RCC 7860 (cell line): ENCODE measurements at places on chromosomes 2 and 18.

DNA sequence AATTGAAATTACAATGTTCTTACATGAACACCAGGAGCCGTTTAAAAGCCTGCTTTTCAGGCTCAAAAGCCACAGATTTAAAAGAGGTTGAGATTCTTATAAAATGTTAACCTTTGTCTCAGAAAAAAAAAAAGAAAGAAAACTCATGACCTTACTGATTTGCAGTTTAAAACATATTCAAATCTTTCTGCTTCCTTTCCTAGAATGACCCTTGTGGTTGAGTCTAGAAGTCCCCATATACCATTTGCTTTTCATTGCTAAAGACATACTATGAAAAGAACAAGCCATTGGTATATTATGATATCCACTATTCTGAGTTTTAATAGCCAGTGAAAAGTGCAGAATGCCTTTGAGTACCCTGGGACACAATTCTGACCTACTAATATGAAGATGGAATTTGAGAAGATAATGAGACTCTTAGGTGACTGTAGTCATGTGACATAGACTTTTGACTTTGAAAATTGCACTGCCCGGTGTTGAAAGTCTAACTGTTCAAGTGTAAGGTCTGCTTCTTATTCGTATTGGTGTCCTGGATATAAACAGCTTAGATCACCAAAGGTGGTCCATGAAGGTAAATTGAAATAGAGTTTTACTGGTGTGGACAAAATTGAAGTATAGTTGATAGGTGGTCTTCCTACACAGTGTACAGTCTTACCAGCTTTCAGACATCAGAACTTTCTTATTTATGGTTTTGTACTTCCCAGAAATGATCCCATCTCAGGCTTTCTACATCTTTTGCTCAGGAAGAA, 117.0 kb downstream of the DOCK10 start:
- no peak for DNase-seq

DNA sequence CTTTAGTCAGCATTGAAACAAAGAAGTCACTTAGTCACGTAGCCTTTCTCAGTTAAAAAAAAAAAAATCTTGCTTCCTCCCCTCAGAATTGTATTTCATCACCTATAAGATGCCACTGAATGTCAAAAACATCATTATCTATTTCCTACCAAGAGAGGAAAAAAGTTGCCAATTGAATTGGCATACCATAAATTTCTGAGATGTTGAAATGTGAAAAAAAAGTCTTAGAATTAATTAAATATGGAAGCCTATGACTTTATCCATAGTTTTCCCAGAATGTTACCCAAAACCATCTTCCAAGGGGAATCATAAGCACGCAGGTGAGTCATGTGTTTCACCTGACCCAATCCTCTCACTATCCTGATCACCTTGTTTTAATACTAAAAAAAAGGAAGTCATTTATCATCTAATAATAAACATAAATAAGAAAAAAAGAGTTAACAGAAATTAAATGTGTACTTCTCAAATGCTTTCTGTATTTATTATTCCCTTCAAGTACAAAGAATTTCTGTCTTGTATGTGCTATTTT, 205.7 kb downstream of the TCF4 start:
- no peak for DNase-seq

DNA sequence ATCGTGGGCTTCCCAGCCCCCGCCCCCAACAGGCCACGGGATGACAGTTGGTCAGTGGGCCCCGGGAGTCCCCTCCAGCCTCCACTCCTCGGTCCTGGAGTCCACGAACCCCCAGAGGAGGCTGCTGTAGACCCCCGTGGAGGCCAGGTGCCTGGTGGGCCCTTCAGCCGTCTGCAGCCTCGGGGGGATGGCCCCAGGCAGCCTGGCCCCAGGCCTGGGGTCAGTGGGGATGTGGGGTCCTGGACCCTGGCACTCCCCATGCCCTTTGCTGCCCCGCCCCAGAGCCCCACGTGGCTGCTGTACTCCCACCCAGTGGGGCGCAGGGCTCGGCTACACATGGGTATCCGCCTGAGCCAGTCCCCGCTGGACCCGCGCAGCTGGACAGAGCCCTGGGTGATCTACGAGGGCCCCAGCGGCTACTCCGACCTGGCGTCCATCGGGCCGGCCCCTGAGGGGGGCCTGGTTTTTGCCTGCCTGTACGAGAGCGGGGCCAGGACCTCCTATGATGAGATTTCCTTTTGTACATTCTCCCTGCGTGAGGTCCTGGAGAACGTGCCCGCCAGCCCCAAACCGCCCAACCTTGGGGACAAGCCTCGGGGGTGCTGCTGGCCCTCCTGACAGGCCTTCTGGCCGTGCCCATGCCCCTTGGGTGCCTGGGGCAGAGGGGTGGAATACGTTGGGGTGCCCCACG, 7.6 kb downstream of the NEU4 start:
- DNase-seq: no peak

GRCh38 chr2:199738727-199739412, 112.1 kb downstream of the FTCDNL1 start:
- no peak for DNase-seq

GRCh38 chr18:9944805-9945204, 31.0 kb downstream of the VAPA start:
- DNase-seq: no peak

DNA sequence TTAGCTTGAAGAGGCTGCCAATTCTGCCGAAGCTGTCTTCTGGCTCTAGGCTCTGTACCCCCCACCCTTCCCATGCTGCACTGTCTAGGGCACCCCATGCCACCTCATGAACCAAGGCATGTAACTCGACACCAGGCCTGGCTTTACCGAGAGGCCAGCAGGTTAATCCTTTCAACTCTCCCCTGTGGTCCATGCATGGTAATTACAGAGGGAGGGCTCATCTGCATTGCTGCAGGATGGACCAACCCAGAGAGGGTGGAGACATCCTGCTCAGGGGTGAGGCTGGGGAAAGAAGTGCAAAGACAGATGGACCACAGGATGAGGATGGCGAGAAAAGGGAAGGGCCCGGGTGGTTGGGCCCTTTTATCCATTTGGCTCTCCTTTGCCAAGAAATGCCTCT, 65.8 kb downstream of the KCTD1 start:
- peak; percentile 53 for DNase-seq

GRCh38 chr2:131656816-131657633, 129.3 kb downstream of the CCDC74A start:
- no peak for DNase-seq

DNA sequence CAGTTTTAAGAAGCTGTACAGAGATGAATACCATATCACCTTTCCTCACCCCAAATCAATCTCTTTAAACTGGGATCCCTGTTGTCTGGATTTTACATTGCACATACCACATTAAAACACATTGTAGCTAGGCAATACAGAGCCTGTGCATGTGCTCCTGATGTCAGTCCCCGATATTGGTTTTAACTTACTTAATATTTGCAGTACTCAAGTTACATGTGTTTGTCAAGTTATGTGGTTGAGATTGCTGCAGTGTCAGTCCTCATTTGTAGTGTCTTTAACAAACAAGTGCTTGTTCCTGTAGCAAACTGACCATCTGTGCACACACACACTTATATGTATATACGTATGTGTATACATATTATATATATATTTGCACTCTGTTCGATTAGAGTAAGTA, 10.4 kb upstream of the UBE2E3 start:
- no peak for DNase-seq

DNA sequence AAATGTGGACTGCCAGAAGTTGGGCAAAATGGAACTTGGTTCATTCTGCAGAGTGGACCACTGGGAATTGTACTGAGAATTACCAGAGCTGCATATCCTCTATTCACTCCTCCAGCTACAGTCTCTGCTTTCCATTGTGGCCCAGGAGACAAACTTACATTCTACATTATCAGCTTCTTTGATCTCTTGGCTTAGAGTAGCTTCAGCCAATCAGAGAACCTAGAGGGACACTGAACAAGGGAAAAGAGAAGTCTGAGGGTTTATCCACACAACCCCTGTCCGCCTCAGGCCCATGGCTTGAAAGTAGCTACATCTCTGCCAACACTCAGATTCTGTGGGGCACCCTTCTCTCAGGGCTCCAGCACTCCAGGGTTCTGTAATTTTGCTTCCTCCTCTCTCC, 251.1 kb downstream of the TRIB2 start:
- DNase-seq: no peak

GRCh38 chr2:202361108-202361507, 15.0 kb upstream of the BMPR2 start:
- DNase-seq: no peak

- no peak for DNase-seq
Measured at GRCh38 chr18:25137197-25137472, 214.8 kb downstream of the ZNF521 start.

DNA sequence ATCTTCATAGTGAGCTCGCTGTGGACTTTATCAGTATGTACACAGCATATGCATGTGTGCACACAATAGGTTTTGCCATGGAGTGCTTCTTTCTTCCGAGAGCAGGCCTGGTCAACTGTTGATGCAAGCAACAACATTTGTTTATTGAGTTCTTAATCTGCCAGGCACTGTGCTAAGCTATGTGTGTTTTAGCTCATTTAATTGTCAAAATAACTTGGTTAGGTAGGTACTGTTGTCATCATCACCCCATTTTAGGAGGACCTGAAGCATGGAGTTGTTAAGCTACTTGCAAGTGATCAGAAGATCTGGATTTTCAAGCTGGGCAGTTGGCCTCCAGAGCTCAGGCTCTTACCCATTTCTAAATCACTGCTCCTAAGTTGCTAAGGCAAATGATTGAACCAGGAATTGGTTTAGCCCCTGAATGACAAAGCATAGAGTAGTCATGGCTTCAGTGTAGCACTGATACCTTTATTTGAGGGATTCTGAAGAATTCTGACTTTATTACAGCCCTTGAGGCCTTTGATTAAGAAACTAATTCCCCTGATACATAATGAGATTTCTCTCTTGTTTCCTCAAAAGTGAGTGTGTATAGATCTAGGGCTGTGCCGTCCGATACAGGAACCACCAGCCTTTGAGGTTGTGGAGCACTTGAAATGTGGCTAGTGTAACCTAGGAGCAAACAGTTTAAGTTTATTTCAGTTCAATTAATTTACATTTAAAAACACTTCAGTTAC, 132.9 kb downstream of the FMNL2 start:
- DNase-seq: no peak

- no peak for DNase-seq
Measured at GRCh38 chr18:56662502-56662901, 11.3 kb downstream of the WDR7 start.

GRCh38 chr2:96789245-96789617, 26.8 kb upstream of the CNNM3 start:
- no peak for DNase-seq

DNA sequence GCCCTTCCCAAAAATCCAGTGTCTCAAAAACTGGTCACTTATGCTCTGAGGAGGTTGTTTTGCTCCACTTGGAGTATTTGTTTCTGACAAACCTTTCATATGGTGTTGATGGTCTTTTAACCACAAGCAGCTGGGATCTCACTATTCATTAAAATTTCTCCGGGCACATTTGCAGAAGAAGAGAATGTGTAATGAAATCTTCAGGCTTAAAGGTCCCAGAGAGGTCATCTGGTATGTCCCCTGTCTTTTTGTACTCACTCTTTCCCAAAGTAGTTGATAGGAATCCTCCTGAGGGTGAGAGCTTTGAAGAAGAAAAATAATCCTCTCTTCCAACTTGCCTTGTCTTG, 430.8 kb downstream of the SETBP1 start:
- no peak for DNase-seq

GRCh38 chr2:217903859-217904613, 98.8 kb downstream of the TNS1 start:
- DNase-seq: no peak

GRCh38 chr2:223155956-223156355, 104.0 kb downstream of the KCNE4 start:
- DNase-seq: no peak

DNA sequence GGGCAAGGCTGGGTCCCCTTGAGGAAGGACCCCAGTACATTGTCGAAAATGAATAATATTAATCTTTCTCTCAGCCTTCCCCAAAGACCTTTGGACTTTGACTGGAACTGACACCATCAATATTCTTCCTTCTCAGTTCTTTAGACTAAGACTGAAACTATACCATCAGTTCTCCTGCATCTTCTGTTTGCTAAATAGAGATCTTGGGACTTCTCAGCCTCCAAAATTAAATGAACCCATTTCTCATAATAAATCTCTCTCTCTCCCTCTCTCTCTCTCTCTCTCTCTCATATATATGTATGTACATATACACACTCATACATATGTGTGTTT, 39.7 kb upstream of the VRK2 start:
- no peak for DNase-seq

DNA sequence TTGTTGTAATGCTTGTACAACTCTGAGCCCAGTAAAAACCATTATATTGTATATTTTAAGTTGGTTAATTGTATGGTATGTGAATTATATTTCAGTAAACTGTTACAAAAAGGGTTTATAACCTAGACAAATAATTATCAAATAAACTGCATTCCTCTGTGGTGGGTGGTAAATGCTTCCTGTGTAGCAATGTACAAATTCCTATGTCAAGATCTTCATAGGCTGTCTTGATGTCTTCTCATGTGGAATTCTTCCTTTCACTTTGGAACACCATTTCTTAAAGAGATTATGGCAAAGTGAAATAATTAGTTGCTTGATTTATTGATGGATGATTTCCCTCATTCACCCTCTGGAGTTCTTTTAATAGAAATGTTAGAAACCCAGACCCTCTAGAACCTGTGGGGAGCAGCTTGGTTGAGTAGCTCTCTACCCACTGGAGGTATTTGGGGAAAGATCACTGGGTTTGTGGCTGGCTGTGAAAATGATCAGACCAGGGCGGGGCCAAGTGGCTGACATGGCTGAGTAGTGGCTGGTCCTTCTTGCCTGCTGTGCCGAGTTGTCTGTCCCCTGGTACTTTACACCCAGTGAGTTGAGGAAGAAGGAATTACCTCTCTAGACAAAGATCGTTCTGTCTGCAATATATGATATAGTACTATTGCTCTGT, 22.4 kb upstream of the MGAT5 start:
- DNase-seq: peak; percentile 14

DNA sequence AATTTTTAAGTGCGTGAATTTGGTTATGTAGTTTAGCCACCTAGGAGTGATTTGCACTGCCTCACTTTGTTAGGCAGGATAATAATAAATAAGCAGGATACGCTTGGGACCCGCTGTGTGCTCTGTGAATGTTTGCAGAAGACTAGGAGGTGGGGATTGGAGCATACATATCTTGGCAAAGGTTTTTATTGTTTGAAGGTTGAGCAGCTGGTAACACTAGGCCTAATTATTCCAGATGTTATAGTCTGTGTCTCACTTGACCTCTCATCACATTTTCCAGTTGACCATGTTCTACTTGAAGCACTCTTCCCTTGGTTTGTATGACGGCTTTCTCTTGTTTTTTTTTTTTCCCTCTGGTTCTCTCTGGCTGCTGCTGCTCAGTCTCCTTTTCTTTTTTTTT, 42.7 kb downstream of the FHOD3 start:
- no peak for DNase-seq

GRCh38 chr2:120599072-120599471, 136.6 kb upstream of the GLI2 start:
- DNase-seq: no peak

DNA sequence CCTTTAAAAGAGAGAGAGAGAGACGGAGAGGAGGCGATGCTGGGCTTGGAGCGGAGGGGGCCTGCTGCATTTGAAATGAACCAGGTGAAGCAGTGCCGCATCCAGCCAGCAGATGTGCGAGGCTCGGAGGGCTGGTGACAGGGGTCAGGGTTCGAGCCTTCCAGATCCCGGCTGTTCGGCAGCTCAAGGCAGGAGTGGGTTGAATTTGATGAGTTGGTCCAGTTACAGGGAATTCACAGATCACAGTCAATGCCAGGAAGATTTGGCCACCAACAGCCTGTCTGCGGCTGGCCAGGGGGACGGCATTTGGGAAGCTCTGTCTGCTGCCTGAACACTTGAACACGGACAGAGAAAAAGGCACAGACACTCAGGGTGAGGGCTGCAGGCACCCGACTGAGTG, 48.6 kb downstream of the PTGR3 start:
- DNase-seq: no peak

- no peak for DNase-seq
Measured at GRCh38 chr2:216104691-216105090, 4.5 kb upstream of the XRCC5 start.
